ENCODE measurements at places on chromosomes 5 and 9. TPM values are rescaled to one million over a fixed set of nuclear protein-coding genes. Genes with fewer than 3 reads are reported as not detected.
A peak's percentile ranks its signal among the peaks of the same experiment; 100 is the strongest.

DNA sequence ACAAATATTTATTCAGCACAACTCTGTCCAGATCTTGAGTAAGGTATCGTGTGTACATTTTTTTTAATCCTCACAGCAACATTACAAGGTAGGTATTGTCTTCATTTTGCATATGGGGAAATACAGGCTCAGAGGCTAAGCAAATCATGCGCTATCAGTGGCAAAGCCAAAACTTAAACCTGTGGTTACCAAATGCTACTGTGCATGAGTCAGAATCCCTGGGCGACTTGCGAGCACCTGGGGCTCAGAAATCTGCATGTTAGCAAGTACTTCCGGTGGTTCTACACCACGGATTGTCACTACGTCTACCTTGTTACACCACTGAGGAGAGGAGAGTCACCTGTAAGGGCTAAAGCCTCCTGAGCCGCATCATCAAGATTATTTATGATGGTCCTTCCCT lies 21.3 kb downstream of the C5orf58 start:
- DNase-seq: peak; percentile 50
- no peak overlapping the region for H3K27ac ChIP-seq
- H3K36me3 ChIP-seq: peaks cover 8% of the 10 kb centered on the region
- H3K27me3 ChIP-seq: no peaks in the 10 kb centered on the region

The NIM1K gene
- 0.39 TPM for total RNA-seq

DNA sequence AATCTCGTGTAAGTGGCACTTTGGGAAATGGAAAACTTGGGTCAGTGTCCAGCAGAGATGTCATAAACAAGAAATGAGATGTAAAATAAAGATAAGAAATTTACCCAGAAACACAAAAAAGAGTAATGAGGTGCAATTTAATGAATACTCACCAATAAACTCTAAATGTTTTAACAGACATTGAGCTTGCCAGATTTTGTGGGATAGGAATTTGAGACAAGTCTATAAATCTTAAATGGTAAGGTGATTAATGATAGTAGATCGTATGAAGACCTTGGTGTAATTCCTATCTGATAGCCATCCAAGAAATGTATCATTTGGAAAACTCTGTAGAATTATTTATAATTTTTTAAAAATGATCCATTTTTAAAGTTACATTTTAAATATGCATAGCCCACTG lies 682.4 kb downstream of the MAT2B start:
- H3K4me1 ChIP-seq: no peaks in the 10 kb centered on the region
- H3K27me3 ChIP-seq: no peaks in the 10 kb centered on the region
- H3K27ac ChIP-seq: no peak overlapping the region
- no peak for DNase-seq

The ADGRV1 gene
- total RNA-seq: 0.10 TPM

DNA sequence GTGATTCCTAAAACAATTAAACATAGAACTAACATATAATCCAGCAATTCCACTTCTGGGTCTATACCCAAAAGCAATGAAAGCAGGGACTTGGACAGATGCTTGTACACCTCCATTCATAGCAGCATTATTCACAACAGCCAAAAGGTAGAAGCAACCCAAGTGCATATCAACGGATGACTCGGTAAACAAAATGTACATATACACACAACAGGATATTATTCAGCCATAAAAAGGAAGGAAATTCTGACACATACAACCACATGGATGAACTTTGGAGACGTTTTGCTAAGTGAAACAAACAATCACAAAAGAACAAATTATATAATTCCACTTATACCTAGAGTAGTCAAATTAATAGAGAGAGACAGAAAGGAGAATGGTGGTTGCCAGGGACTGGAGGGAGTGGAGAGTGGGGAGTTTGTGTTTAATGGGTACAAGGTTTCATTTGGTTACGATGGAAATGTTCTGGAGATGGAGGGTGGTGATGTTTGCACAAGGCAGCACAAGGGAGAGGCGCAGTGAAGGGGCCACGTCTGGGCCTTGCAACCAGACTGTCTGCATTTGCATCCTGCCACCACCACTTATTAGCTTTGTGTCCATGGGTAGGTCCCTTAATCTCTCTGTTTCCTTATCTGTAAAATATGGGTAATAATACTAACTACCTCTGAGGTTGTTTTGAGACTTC lies 36.3 kb upstream of the RLN1 start:
- H3K36me3 ChIP-seq: no peaks in the 10 kb centered on the region
- no peak for DNase-seq
- H3K4me3 ChIP-seq: no peak overlapping the region
- H3K4me1 ChIP-seq: no peaks in the 10 kb centered on the region

GRCh38 chr5:148760945-148761638 lies 65.3 kb upstream of the ADRB2 start:
- H3K27me3 ChIP-seq: no peaks in the 10 kb centered on the region
- no peaks in the 10 kb centered on the region for H3K36me3 ChIP-seq
- no peak for DNase-seq

DNA sequence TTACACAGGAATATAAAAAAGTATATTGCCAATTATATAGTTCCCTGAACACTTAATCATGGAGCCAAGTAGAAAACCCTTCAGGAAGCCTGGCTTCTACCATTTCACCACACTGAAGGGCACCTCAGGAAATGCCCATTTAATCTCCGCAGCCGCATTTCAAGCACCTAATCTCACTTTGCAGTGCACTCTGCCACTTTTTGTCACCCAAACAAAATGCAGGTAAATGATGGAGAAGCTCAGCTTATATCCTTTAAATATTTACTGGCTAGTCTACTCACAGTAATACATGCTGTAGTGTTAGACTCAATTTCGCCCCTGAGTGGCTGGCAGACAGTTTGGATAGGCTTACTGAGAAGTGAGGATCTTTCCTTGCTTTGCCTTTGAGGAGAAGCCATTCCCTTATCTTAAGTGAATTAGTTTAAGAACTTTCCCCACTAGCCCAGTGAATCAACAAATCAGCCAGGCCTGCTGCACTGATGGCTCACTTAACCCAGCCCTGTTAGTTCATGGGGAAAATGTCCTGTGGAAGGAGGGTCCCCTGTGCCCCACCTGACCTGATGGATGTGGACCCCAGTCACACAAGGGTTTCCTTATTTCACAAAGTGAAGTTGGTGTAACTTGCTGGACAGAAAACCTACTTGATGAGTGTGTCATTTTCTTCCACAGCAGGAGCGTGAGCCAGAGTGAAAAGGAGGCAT lies 209.7 kb downstream of the CAAP1 start:
- H3K36me3 ChIP-seq: no peaks in the 10 kb centered on the region
- H3K4me3 ChIP-seq: no peak overlapping the region
- no peaks in the 10 kb centered on the region for H3K4me1 ChIP-seq
- DNase-seq: no peak

DNA sequence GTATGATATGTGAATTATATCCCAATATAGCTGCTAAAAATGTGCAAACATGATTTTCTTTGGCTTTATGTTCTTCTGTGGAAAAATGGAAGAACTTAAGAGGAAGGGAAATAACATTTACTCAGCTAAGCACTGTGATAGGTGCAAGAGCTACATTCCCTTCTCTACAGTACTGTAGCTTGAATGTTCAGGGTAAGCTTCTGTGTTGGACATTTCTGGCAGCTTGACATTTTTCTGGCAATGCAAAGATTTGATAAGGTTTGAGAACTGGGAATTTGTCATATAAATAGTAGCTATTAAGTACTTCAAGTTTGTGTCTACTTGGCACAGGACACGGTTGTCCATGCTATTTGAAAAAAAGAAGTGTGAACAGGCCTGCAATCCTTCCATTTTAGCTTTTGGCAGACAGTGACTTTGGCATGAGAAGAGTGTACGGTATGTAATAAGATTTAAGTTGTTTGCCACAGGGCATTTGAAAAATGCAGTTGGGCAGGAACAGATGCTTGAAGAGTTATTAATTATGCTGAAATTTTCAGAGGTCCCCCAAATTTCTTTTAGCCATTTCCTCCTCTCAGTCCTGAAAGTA lies 77.6 kb downstream of the KIF4B start:
- H3K36me3 ChIP-seq: no peaks in the 10 kb centered on the region
- H3K27ac ChIP-seq: no peak overlapping the region
- no peaks in the 10 kb centered on the region for H3K4me1 ChIP-seq
- no peak overlapping the region for H3K4me3 ChIP-seq
